HFFc6 (cell line): ENCODE measurements at places on chromosomes 12 and 14.

GRCh38 chr12:95077341-95077740 lies 3.9 kb upstream of the NR2C1 start:
- DNase-seq, result no peak

- DNase-seq, result no peak
Measured at GRCh38 chr14:53378142-53378541, 225.0 kb upstream of the DDHD1 start.

DNA sequence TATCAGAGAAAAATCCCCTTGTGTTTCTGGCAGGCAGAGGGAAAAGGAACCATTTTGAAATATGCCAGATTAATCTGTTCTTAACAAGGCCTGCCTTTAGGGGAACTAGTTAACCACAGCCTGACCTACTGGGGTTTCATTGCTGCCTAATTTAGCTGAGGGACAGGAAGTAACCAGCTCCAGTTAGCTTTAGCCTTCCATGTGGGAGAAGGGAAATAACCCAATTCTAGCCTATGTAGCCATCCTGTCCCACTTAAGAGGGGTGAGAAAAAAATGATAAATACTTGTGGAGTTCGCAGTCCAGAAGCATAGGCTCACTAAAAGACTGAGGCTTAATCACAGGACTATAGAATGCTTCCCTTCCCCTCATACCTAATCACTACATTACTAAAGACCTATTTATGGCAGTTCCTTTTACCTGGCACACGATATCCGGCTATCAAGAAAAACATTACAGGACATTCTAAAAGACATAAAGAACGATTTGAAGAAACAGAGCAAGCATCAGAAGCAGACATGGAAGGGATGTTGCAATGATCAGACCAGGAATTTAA lies 22.8 kb downstream of the COX8C start:
- no peak for DNase-seq

DNA sequence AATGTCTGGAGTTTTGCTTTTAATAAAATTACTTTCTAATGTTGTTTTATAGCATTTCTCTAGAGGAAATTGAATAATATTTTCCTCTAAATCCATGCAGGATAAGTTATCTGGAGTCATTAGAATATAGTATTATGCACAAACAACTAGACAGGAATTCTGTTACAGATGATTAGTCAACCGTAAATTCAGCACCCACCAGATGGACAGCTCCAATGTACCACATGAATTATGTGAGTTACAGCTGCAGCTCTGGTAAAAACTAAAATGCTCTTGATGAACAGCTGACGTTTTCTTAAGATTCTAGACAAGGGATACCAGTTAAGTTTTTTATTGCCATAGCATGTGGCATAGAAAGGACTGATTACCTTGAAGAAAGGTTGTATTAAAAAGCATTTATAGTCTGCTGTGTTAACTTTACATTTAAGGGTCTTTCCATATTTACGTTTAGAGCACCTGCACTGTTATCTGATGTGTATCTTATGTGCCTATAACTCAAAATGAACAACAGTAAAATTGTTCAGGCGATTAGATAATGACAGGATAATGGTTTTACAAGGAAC lies 321.4 kb upstream of the LRFN5 start:
- DNase-seq, result no peak

GRCh38 chr14:71103662-71104484 lies 196.6 kb downstream of the PCNX1 start:
- DNase-seq, result peak; percentile 75
